ENCODE measurements at places on chromosomes 3 and 15. TPM values are rescaled to one million over a fixed set of nuclear protein-coding genes. Genes with fewer than 3 reads are reported as not detected.

DNA sequence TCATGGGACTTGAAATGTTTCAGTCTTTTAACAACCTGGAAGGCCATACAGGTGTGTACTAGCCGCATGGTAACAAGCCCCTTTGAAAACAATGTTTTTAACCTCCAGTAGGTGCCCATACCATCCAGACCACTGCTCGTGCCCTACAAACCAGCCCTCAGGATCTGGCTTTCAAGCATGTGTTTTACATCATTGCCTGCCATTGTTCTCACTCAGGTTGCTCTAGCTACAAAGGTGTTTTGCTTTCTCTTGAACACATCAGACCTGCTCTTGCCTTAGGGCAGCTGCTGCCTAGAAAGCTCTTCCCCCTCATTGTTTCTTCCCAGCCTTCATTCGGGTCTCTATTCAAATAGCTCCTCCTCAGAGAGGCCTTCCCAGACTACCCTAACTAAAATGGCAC is 32.3 kb upstream of the MAP3K13 start:
- no peak for DNase-seq

GRCh38 chr3:177529071-177529550 is 331.8 kb upstream of the TBL1XR1 start:
- no peak for DNase-seq

DNA sequence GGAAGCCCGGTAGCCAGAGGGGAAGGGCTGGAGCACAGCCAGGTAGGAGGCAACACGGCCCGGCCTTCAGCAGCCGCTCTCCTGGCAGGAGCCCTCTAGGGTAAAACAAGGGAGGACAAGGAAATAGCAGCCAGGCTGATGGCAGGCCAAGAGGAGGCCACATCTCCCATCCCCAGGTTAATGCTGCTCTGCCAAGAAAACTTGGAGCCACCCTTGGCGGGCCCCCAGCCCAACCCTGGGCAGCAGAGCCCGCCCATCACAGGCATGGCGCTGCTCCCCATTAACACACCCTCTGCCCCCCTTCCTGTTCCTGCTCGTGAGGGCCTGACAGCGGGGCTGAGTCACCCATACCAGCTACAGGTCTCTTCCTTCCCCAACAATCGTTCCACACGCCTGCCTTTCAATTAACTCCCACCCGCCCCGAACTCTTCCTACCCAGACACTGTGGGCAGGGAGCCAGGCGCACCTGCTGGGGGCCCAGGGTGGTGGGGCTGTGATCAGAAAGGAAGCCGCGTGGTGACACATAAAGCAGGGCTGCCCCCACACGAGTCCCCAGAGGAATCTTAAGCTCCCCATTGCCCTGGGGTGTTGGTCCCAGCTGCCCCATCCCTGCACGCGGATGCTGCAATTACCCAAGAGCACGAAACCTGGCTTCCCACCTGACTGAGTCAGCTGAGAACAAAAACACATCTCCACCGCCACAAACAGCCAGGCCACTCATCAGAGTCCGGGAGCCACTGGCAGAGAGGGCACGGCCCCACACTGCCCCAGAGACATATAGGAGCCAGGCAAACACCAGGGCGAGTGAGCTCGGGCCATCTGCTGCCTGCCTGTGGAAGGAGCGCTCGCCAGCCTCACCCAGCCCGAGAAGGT is at the start of gene C15orf62:
C15orf62 (plus strand) TSS at position 707 of the 873 bp plus-strand sequence. CDS start 516 bp downstream, outside the sequence.
- no peak for DNase-seq

DNA sequence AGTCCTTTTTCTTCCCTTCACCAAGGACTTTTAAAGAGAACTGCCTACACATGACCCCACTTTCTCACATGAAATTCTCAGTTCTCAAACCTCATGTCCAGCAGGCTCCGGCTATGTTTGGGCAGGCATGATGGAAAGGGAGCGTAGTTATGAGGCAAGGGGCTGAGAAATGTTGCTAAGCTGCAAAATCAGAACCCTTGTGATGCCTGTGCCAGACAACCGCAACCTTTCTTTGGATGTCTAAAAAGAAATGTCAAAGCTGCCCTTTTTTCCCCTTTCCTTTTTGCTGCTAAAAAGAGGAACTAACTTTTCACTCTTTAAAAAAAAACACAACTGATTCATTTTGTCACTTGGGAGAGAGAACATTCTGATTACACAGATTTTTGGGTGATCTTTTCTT is 19.2 kb downstream of the GNB4 start:
- DNase-seq, result peak; percentile 88

DNA sequence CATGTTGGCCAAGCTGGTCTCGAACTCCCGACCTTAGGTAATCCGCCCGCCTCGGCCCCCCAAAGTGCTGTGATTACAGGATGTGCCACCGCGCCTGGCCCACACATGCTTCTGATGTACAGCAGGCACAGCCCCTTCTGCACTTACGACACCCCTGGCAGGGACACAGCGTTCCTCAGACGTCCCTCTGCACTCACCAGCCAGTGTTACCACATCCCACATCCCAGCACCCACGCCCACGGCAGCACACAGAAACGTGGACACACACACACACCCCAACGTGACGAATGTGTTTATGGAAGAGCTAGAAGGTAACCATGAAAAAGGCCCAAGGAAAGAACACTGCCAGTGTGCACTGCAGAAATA is 576 bp upstream of the RPAP1 start:
- DNase-seq, result no peak

Gene CPB1
- under 0.01 TPM for total RNA-seq
